Stimulated activated CD4-positive, alpha-beta T cell treated with anti-CD3 and anti-CD28 coated beads, Interleukin-1b, Interleukin-23, amount 100 ng/mL, for 1 hour (primary cell): ENCODE measurements at places on chromosomes 7 and 10.

DNA sequence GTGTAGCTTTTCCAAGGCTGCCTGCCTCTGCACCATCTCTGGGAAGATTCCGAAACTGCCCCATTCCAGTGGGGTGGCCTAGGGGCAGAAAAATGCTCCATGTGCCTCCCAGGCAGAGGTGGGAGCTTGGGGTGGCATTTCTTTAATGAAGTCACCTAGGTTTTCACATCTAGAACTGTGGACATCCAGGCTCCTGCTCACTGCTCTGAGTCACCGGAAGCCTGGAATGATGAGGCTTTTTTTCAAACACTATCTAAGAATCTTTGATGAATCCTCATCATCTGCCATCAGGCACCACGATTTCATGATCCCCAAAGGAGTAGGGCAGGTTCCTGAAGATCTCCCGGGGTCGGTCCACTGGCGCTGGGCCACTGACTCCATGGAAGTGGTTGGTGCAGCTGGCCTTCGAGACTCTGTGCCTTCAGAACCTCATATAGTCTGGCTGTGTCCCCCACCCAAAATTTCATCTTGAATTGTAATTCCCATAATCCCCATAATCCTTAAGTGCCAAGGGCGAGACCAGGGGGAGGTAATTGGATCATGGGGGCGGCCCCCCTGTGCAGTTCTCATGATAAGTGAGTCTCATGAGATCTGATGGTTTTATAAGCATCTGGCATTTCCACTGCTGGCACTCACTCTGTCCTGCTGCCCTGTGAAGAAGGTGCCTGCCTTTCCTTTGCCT is 37.1 kb downstream of the MTURN start:
- DNase-seq = no peak

DNA sequence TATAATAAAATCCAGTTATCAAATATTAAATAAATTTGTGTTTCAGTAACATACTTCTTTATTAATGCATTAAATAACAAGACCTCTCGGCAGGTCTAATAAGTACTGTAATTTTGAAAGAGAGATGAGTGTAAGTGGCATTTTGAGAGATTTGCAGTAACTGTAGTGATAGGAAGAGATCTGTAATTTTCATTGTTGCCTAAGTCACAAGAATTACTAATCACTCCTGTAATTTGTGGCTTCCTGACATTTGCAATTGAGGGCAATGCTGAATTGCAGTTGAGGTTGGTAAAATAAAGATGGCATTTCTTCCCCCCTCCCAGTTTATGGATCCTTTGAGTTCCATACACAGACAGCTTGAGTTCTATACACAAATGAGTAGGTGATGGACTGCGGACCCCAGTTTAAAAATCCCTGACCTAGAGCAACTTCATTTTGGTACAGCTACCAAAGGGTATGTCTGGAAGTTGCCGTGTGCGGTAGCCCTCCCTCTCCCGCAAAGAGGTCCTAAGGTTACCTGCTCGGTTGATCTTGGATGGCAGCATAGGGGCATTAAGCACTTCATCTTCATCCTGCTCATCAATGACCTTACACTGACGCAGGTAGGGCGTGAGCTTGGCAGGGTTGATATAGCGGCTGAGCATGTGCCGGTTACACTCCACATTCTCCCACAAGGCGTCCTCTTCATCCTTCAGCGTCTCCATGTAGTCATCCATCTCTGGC is 96.4 kb downstream of the CARD11 start:
- no peak for DNase-seq

- DNase-seq = no peak
Measured at GRCh38 chr10:99123336-99123735, 112.3 kb downstream of the HPSE2 start.

- no peak for DNase-seq
Measured at GRCh38 chr7:137970253-137970975, 31.5 kb downstream of the CREB3L2 start.

GRCh38 chr7:21169667-21170580 is 258.0 kb upstream of the SP4 start:
- no peak for DNase-seq

GRCh38 chr7:90764848-90765570 is 168.9 kb downstream of the CDK14 start:
- DNase-seq = no peak

DNA sequence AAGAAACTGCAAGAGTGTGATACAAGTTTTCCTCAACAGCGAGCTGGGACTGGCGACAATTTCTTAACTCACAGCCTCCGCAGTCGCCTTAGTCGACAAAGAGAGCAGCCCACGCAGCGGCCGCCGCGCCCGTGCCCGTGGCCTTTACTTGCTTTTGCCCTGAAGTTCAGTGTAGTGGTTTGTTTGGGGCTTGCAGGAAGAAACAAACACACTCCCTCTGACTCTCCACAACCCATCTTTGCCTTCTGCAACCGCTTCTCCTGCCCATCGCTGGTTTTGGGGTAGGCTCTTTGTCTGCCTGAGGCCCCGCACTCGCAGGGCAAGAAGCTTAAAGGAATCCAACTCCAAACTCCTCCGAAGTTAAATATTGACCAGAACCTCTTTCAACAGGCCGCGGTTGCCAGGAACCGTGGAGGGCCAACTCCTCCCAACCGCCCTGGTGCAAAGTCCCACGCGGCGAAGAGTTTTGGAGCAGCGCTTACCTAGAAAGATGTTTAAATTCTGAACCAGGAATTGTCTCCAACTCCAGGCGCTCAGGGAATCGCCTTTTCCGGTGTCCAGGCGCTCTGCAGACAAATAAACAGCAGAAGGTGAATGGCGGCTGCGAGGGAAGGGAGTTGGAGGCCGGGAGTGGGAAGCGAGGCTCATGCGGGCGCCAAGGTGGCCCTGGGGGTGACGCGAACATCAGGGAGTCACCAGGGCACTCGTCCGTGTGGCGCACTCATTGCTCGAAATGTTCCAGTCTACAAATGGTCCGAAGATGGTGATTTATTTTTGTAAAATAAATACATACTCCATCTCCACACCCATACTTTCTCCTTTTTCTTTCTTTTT is 8.3 kb downstream of the HOXA4 start:
- DNase-seq = no peak
